ENCODE measurements at places on chromosomes 3 and 15.

GRCh38 chr15:92881211-92881754 is 18.8 kb upstream of the CHD2 start:
- DNase-seq, result no peak

- DNase-seq, result no peak
These were observed 30.6 kb upstream of the GATA2 start for GRCh38 chr3:128523591-128523990.

DNA sequence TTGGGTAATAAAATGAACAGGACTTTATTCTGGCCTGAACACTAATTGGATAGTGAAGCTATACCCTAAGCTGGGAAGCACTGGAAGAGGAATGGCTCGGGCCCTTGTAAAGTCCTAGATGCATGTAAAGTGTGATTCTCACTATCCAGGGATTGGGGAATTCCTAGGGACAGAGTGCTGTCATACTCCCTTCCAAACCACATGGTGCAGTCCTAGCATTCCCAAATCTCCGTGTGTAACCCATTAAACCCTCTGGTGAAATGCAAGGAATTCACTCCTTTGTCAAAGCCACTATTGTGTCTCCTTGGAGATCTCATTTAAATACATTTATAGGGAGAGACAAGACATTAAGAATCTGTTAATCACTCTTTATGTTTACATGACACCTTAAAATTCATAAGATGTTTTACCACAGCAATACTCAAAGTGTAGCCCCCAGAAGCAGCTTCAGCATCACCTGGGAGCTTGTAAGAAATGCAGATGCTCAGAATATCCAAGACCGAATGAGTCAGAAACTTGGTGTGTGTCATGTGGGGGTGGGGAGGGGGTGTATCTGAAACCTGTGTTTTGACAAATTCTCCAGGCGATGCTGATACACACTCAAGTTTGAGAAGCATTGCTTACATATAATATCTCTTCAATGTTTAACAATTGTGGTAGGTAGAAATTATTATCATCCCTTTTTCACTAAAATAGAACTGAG is 121.8 kb upstream of the NPHP3 start:
- no peak for DNase-seq

DNA sequence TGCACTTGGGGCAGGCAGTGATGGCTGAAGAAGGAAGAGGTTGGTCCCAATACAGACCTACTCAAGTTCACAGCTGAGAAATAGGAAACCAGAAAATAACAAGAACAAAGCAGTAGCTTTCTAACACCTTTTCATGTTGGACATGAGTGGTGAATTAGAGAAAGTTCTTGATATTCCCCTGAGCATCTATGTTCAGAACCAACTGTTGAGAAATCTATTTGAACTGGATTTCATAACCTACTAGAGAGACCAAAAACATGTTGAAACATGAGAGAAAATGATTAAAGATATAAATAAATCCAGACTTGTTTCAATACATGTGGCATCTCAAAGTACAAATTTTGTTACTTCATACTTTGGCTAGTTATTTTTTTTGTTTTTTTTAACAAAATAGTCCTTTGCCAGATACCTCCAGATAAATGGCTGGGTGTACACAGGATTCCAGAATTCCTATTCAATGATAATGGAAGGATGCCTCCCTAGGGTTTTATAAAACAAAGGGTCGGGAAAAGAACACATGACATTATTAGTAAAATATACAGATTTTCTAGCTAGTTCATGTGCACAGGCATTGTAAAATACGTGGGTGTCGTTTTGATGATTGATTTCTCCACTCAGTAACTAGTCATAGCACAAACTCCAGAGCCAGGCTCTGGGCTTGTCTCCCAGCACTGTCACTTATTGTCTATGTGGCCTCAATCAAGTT is 34.4 kb upstream of the TNFSF10 start:
- no peak for DNase-seq

GRCh38 chr3:54862526-54862925 is 65.3 kb downstream of the LRTM1 start:
- DNase-seq, result no peak

DNA sequence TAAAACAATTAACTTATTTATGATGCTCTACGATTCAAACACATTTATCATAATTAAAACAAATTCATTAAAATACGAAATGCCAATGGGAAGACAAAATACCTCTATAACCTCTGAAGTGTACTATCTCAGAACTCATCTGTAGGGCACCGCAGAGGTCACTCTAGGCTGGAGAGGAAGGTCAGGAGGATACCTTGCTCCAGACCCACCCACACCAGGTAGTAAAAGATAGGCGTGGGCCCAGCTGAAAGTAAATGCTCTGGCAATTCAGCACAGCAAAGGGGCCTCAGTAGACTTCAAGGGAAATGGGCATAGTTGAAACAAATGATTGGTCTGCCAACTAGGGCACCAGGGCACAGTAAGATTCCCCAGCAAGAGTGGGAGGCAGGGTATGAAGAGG is 26.0 kb upstream of the SPPL2A start:
- DNase-seq, result no peak
